ENCODE measurements at places on chromosomes 2 and 18.
A peak's percentile ranks its signal among the peaks of the same experiment; 100 is the strongest.

- peak; percentile 54 for DNase-seq
Observed at GRCh38 chr2:2324565-2325101, 6.4 kb downstream of the MYT1L start.

DNA sequence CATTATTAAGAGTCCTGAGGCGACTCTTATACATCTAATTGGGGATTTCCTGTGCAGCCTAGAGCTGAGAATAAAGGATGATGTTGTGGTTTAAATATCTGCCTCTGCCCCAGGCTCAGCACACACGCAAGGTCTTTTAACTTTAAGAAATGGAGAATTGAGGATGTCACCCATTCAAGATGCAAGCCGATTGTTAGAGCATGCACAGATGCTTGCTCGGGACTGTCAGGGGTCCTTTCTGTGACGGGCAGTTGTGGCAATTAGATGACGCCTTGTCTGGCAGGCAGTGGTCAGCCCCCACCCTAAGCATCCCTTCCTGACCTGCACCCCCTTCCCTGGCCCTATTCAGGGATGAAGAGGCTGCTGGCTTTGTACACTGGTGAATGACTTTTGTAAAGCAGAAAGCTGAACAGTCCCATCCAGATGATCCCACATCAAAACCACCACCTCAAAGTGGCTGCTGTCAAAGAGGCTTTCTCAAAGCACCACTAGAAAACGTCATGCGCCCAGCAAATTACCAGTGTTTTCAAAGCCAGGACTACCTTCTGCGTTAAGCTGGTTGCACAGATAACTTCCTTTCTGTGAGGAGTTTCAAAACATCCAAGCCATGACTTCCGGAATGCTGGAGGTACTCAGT lies 23.7 kb downstream of the FAM178B start:
- DNase-seq, result no peak

DNA sequence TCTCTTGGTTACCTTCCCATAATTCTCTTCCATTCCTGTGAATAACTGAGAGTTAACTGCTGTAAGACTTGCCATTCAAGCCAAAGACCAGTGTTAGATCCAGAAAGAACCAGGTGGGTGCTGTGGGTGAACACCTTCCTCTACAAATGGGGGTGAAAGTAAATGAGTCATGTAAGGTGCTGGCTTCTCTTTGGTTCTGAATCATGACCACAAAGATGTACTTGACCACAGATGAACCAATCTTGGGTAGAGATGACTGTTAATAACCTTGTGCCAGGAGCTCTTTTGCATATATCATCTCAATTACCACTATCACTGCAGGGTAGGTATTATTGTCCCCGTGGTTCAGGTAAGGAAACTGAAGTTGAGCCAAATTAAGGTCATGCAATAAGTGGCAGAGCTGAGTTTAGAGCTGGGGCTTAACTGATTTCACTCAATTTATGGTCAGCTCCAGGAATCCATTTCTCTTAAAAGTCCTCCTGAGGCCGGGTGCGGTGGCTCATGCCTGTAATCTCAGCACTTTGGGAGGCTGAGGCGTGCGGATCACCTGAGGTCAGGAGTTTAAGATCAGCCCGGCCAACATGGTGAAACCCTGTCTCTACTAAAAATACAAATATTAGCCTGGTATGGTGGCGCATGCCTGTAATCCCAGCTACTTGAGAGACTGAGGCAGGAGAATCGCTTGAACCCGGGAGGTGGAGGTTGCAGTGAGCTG lies 244.9 kb upstream of the CXCR4 start:
- DNase-seq, result no peak

DNA sequence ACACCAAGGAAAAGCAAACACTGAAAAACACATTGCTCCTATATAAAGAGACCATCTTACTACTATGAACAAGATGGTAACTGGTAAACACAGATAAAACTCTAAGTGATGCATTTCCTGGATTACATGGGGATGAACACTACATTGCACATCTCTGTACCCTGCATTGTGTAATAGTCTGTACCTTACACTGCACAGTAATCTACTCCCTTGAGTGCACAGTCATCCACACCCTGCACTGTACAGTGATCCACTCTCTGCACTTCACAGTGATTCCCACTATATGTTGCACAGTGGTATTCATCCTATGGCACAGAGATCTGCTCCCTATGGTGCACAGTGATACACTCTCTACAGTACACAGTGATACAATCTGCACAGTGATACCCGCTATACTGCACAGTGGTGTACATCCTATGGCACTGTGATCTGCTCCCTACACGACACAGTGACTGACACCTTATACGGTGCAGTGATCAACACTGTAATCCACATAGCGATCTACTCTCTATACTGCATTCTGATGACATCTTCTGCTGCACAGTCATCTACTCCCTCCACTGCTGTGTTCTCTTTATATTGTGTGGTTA lies 462.2 kb upstream of the RGPD4 start:
- no peak for DNase-seq

DNA sequence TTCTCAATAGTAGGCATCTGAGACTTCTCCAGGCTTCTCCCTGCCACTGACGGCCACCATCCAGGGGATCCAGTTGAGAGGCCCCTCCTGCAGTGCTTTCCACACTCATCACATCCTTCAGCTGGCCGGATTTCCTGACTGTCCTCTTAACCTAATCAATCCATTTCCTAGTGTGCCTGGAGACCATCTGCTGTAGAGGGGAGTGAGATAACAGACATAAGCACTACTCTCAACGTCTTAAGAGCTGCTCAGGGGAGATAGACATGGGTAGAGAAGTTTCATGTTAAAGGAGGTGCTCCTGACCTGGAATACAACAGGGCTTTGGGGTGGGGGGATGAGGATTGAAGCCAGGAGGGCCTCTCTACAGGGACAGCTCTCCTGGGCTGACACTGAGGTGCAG lies 14.2 kb downstream of the SPR start:
- DNase-seq, result no peak

GRCh38 chr2:223000872-223001796 lies 50.9 kb upstream of the KCNE4 start:
- DNase-seq, result no peak

- no peak for DNase-seq
Observed at GRCh38 chr2:15504882-15505663, 56.1 kb downstream of the NBAS start.

DNA sequence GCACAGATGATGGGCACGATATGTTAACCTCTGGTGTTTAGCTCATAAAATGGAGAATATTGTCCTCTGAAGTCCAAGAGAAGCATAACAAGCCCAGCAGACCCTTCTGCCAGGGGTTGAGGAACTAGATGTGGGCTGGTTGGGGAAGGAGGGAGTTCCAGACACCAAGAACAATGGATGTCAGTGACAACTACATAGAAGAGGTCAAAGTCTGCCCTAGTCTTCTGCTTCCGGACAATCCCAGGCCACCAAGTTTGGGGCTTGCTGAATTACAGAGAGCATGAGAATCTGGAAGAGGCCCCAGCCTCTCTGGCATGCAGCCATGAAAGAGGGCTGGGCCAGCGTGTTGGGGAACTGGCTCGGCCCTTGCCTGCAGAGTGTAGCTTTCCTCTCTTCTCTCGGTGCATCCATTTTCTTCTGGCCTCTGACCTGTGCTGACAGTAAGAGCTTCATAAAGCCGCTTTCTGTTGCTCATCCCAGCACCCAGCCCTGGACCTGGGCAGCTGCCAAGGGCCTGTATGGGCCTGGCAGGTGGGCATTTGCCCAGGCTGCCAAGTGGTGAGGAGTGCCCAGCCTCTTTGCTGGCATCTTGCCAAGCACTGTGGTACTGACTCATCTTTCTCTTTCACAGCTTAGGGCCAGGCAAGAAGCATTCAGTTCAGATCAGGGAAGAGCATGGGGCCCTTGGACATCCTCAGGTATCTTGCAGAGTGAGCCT lies 14.6 kb upstream of the LAPTM4A start:
- peak; percentile 69 for DNase-seq

DNA sequence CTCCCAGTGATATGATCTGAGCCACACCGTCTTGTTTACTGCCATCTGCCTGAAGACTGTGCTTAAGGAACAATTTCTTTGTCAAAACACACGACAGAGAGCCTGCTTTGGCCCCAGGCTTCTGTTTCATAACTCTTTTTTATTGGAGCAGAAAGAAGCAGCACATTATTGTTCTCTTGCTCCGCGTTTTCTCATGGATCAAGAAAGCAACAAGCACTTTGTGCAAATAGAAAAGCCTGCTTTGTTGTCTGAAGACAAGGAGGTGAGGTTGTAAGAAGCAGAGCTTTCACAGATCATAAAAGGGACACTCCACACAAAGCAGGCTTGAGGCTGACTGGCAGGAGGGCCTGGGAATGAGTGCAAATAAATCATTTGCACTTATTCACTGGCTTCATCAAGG lies 118.3 kb upstream of the FAM136A start:
- no peak for DNase-seq

GRCh38 chr2:160042054-160042453 lies 20.4 kb downstream of the PLA2R1 start:
- no peak for DNase-seq

Data from NCI-H510A (cell line).